ENCODE measurements at places on chromosomes 6 and 20. TPM values are rescaled to one million over a fixed set of nuclear protein-coding genes. Genes with fewer than 3 reads are reported as not detected.

- no peak for DNase-seq
Measured at GRCh38 chr20:62740286-62741141, 31.9 kb downstream of the NTSR1 start.

GRCh38 chr6:146560607-146561006, 17.0 kb downstream of the RAB32 start:
- no peak for DNase-seq

DNA sequence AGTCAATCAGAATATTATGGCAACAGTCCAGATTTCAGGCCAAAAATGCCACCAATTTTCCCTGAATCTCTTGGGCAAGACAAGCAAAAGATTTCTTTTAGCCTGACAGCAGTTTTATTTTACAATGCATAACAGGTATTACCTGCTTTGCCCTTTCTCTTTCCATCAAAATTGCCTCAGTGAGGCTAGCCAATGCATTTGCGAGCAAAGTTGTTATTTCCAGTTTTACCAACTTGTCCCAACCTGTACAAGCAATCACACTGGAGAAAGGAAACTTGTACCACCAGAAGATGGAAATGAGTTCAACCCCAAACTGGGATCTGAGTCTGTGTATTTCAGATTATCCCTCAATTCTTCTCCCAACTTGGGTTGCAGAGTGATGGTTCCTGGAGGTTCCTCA, 279.9 kb upstream of the CDYL start:
- no peak for DNase-seq

GRCh38 chr6:18413381-18413780, 26.2 kb downstream of the RNF144B start:
- no peak for DNase-seq

- DNase-seq: no peak
Measured at GRCh38 chr6:135577059-135577538, 79.6 kb upstream of the AHI1 start.

GRCh38 chr20:37390891-37391525, 45.1 kb downstream of the SRC start:
- DNase-seq: no peak

GRCh38 chr6:101454106-101454676, 60.7 kb downstream of the GRIK2 start:
- no peak for DNase-seq

DNA sequence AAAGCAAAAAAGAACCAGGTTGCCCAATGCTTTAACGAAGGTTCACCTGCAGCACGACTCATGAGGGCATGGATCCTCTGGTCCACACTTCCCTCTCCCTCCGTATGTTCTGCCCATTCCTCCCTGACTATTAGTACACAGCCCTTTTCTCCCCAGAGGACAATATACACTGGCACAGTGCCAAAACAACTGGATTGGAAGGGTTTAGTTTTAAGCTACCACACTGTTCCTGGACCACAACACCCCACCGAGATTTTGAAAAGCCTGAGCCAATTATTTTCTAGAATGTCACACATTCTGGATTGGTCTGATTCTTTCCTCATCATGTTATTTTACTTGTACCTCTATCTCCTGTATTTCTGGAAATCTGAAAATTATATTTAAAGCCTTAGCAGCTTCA, 2.9 kb upstream of the AKAP7 start:
- no peak for DNase-seq

GRCh38 chr6:1231941-1232340, 80.0 kb upstream of the FOXQ1 start:
- no peak for DNase-seq

Gene COL12A1
- total RNA-seq: 129 TPM

Gene ANGPT4
- 0.30 TPM for total RNA-seq

Gene NSFL1C
- 32.0 TPM for total RNA-seq

Gene LGSN
- total RNA-seq: 0.39 TPM

Gene ADAT2
- total RNA-seq: 4.6 TPM

Gene XKR7
- total RNA-seq: 1.8 TPM

All from spinal cord (tissue), 10 donors.